ENCODE measurements at places on chromosomes 7 and 10.

- no peak for DNase-seq
Observed at GRCh38 chr10:61640856-61641255, 21.9 kb upstream of the CABCOCO1 start.

DNA sequence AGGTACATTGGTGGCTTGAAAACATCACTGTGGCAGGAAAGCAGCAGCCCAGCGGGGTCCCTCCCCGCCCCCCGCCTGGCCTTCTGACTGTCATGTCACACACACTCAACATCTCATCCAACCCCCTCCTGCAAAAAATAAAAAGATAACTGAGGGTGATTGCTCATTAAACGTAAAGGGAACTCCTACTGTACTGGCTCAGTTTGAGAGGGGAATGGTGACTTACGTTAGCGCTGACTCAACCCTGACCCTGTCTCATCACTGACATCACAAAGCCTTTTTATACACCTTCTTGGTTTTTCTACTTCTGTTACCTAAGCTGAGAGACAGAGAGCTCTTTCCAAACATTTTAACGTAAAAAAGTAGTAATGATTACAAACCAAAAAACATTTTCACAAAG is 48.8 kb downstream of the ADARB2 start:
- DNase-seq, result no peak

- no peak for DNase-seq
Observed at GRCh38 chr7:87328281-87328680, 17.2 kb upstream of the CROT start.

DNA sequence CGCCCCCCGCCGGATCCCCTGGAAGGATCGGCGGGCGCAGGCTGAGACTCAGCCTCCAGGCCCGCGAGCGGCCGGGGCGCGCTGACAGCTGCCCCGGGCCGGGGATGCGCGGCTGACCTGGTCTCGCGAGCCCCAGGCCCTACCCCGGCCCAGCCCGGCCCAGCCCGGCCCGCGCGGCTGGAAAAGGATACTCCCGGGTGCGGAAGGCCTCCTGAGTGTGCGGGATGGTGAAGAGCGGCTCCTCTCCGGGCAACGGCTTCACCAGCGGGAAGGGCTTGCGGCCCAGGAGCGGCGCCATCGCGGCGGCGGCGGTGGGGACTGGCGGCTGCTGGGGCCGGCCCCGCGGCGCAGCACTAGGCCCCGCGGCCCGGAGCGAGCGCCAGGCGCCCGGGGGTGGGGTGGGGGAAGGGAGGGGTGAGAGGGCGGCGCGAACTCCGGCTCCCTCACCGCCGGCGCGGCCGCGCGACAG is 423 bp downstream of the BAZ1B start:
- no peak for DNase-seq

- DNase-seq, result no peak
Observed at GRCh38 chr7:57772126-57772924, 322.3 kb downstream of the ZNF716 start.

- DNase-seq, result no peak
Observed at GRCh38 chr7:42342381-42342780, 105.4 kb upstream of the GLI3 start.

- DNase-seq, result no peak
Observed at GRCh38 chr7:94330269-94331020, 64.2 kb upstream of the COL1A2 start.

DNA sequence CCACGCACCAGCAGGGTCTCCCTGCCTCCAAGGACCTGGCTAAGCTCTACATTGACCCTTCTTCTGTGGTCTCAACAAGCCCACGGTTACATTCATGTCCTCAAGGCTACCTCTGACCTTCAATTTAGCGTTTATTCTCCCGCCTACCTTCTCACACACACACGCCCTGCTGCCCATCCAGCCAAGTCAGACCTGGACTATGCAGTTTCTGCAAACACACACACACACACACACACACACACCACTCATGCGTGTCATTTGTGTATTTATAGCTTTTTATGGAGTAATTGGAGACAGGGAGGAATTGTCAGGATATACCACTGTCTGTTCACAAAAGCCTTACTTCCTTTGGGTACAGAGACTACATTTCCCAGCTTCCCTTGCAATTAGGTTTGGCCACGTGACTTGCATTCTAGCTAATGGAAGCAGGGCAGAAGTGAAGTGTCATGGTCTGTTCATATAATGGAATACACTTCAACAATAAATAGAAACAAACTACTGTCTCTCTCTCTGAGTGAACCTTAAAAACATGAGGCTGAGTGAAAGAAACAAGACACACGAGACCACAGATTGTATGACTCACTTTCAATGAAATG is 53.8 kb upstream of the CPXM2 start:
- DNase-seq, result no peak

DNA sequence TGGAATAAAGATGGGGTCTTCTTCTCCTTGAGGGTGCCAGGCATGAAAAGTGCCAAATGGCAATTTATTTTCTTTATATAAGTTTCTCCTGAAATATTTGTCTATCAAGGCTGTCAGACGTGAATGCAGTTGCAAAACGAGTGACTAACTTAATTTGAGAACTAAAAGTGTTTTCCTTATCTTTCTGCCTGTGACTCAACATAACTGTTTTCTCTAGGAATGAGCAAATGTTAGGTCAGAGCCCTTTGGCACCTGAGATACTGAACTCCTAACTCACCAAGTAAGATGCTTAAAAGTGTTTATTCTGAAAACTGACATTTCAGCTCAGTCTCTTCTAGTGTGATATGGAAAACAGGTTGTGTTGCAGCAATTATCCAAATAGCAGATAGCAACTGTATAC is 197.0 kb downstream of the STK31 start:
- no peak for DNase-seq

DNA sequence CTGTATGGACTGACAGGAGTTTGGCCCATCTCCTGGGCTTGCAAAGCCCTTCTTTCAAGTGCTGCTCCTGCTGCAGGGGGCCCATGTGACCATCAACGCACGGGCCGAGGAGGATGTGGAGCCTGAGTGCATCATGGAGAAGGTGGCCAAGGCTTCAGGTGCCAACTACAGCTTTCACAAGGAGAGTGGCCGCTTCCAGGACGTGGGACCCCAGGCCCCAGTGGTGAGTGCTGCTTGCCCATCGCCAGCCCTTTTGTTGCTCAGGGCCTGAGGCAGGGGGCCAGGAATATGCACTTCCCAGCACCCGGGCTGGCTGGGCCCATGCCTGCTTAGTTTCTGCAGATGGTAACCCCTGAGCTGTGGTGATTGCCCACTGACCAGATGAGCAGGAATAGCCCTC is 8.7 kb downstream of the PGAM2 start:
- DNase-seq, result no peak
